GDM1 (cell line): ENCODE measurements at places on chromosomes 7 and 10.

DNA sequence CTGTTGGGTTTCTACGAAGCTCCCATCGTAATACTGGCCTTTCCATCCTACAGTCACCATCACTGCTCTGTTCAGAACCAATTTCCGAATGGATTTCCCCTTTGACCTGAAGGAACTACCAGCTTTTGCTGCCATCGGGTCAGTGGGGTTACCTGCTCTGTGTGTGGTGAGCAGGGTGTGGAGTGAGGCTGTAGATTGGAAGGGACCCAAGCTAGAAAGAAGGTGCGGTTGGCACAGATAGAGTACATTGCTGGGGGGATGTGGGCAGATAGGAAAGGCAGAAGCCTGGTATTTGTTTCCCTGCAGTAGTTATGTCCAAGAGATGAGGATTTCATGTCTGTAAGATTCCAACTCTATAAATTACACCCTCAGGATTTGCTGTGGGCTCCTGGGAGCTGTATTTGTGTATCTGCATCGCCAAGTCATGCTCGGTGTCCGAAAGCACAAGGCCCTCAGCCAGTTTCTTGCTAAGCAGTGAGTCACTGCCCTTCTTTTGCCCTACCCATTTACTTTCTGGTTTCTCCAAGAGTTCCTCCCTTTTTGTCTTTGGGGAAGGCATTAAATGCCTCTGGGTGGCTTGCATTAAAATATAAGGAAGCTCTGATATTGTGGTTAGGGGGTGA, 15.4 kb downstream of the CLCN1 start:
- peak; percentile 36 for DNase-seq

DNA sequence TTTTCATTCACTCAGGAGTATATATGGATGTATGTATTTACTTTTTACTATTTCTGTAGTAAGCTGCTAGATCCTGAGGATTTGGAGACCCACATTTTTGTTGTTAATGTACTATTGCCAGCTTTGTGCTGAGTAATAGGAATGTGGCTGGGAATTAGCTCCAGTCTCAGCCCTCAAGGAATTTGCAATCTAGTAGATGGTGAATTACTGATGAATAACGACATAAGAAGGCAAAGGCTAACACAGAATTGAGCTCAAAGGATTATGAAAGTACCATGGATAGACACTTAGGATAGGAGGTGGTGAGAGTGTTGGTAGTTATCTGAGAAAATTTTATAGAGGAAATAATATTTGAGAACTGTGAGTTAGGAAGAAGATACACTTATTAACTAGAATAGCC, 19.9 kb downstream of the CASD1 start:
- DNase-seq: no peak

DNA sequence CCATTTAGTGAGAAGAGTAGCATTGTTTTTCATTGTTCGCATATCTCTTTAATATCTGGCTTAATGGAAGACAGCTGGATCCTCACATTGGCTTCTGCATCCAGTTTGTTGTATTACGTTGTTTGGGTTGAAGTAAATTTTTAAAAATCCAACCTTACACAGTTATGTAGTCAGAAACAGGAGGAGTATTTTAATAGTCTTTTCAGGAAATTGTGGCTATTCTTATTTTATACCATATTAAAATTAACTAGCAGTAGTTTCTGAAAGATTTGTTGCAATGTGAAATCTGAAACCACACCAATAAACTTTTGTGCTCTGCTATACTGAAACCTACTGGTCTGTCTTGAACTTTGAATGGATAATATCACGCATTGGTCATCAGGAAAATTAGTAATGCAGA, 27.9 kb downstream of the MYPN start:
- no peak for DNase-seq

DNA sequence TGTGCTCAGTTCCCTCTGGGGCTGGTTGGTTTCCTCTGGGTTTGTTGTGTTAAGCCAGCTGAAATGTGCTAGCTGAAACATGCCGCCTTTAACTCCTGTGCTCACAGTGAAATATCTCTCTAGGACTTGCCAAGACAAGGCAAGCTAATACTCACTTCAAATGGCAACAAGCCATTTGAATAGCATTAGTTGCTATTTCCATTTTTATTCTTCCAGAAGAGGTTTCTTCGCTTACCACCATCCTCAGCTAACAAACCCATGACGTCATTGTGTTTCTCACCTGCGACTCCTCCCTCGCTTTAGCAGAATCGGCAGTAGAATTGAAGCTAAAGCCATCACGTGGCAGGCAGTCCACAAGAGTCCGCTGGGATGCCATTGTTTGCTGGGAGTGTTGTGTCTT, 61.3 kb downstream of the ZNF22 start:
- DNase-seq: no peak

- no peak for DNase-seq
Measured at GRCh38 chr7:142307246-142307900, 49.5 kb upstream of the PRSS58 start.

DNA sequence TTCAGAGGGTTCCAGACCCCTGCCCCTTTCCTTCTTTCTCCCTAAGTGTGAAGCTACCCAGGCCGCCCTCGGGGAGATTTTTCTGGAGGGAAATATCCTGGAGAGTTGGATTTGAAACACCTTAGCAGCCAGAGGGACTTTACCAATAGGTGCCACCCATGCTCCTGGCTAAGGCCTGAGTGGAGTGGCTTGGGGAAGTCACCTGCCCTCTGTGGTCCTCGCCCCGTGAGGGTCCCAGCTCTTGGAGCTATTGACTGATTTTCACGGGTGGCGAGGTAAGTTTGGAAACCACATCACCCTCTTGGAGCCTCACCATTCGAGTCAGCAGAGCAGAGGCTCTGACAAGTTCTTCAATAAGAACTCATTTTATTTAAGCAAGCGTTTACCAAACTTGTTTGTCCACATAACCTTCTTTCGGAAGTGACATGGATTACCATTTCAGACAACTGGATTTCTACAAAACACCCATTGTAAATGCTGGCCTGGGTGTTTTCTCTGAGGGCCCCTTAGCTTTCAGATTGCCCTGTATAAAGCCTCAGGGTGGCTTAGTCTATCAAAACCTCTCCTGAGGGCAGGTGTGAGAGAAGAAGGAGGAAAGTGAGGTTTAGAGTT, 20.4 kb downstream of the AQP1 start:
- no peak for DNase-seq

GRCh38 chr10:58475322-58476277, 37.1 kb upstream of the BICC1 start:
- DNase-seq: no peak

DNA sequence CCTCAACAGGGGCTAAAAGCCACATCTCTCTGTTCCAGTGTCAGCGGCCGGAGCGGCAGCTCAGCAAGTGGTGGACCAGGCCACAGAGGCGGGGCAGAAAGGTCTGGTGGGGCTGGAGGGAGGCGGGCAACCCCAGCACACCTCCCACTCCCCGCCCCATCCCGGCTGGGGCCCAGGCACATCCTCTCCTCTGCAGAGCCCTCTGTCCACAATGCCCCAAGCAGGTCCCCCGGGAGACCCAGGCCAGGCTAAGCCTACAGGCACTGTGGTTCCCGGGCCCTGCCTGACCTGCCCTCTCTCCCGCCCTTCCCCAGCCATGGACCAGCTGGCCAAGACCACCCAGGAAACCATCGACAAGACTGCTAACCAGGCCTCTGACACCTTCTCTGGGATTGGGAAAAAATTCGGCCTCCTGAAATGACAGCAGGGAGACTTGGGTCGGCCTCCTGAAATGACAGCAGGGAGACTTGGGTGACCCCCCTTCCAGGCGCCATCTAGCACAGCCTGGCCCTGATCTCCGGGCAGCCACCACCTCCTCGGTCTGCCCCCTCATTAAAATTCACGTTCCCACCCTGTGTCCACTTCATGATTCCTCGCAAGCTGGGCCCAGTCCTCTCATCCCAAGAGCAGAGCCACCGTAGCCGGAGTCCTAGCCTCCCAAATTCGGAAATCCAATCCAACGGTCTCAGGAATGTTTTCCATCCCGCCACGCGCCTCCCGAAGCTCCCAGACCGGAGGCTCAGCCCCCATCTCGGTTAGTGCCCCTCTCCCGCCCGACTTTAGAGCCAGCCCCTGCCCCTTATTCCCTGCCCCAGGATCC, 2.1 kb downstream of the ADIRF start:
- DNase-seq: no peak

DNA sequence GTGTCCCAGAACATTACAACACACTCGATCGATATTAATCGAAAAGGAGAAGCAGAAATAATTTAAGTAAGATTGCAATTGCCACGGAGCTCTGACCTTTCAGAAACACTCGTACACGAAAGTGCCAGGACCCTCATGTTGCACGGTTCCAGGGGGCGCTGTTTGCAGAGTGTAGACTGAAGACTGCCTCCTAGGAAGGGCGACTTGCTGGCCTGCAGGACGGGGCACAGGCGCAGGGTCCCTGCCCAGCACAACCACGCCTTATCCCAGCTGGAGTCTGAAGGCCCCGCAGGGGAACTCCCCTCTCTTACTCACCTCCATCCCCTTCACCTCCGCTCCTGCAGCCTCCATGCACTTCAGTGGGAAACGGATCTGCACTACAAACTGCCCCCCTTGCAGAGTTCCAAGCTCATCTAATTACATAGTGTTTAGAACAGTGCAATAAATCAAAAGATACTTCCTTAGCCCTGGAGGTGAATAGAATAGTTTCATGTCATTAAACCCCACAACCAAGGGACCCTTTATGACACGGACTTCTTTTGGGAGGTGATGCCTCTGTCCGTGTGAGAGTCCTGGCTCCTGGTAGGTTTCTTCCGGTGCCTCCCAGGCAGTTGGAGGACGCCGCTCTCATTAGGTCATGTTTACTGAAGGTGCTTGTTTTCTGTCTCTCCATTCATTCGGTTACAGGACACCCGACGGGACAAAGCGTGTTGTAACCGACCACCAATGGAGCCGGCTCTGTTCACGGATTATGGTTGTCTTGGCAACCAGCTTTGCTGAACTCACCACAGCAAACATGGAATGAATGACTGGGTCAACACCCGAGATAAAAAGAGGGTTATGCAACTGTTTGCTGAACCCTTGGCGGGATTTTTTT, 262.2 kb downstream of the BAMBI start:
- DNase-seq: no peak
